ENCODE measurements at places on chromosomes 4 and X. TPM values are rescaled to one million over a fixed set of nuclear protein-coding genes. Genes with fewer than 3 reads are reported as not detected.

Gene KDR
- total RNA-seq, result 211 TPM

Gene IL15
- 2.4 TPM for total RNA-seq

Gene SFRP2
- total RNA-seq, result 103 TPM

Gene HPGD
- total RNA-seq, result 11.9 TPM

Gene MAP9
- total RNA-seq, result 33.0 TPM

Gene XIAP
- total RNA-seq, result 54.2 TPM

Gene CT47B1
- total RNA-seq, result not detected

Gene DGAT2L6
- total RNA-seq, result not detected

Gene MAGEA12
- total RNA-seq, result not detected

Gene MSN
- total RNA-seq, result 89.9 TPM

Gene C1QTNF7
- total RNA-seq, result 14.6 TPM

Gene TBL1X
- 27.8 TPM for total RNA-seq

Gene LDB2
- total RNA-seq, result 108 TPM

Gene GPRASP2
- 78.6 TPM for total RNA-seq

Gene DMD
- total RNA-seq, result 132 TPM

Gene ZNF157
- total RNA-seq, result 2.6 TPM

Gene UFSP2
- total RNA-seq, result 60.0 TPM

Gene S100P
- 0.27 TPM for total RNA-seq

Gene TMPRSS11F
- not detected for total RNA-seq

Gene UNC5C
- total RNA-seq, result 17.3 TPM

Gene MANBA
- total RNA-seq, result 52.5 TPM

Gene DMP1
- total RNA-seq, result 0.11 TPM

Gene PNMA6A
- 11.5 TPM for total RNA-seq

Gene PCYT1B
- 30.8 TPM for total RNA-seq

Gene BTC
- 8.0 TPM for total RNA-seq

Gene SLC35A2
- total RNA-seq, result 9.0 TPM

Gene GEMIN8
- total RNA-seq, result 27.2 TPM

Gene HELT
- 1.0 TPM for total RNA-seq
